ENCODE measurements at places on chromosomes 12 and 14.

DNA sequence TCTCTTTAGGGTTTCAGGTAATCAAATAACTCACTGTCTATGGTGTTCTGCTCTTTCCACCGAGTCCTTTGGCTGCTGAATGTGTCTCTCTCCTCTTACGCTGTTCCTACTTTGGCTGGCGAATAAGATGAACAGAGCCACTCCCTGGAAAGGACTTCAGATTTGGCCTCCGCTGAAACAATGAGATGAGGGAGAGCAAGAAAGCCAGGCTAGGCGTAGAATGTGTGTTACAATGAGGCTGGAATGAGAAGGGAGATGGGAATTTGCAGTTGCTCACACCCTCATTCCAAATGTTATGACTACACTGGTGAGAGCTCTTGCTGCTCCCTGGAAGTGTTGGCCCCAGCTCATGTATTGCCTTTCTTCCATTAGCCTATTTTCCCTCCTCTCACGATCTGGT, at the start of gene MFAP5:
Gene MFAP5, minus strand, starts transcription at position 234 of the 400 bp plus-strand sequence. CDS start 722 bp downstream, outside the sequence.
- DNase-seq, result peak; percentile 92

GRCh38 chr12:82326905-82327503, 31.2 kb downstream of the CCDC59 start:
- peak; percentile 11 for DNase-seq

DNA sequence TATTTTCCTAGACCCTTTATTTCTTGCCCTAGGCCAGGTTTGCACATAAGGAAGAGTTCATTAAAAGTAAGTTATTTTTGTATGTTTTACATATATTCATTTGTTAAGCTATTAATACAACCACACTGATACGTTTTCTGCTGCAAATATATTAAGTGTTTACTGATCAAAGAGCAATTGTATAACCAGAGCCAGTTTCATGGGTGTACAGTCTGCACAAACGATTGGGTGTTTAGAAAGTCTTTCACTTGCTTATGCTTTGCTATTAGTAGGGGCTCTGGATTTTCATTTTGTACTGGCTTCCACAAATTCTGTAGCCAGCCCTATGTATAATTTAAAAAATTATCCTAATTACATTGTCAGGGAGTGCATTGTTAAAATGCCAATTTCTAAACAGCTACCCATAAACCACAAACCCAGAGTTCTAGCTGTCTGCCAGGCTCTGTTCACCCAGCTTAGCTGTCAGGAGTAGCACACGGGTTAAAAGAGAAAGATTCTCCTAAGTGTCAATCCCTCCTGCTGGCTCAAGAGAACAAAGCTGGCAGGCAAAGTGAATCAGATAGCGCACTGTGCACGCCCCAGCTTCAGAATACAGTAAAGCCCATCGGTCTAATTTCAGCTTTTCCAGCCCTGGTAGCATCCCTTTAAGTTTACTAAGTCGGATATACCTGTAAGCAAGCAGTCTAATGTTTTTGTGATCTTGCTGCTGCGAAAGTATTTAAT, 151.0 kb upstream of the LMO3 start:
- no peak for DNase-seq

GRCh38 chr12:55467836-55468235, 2.1 kb downstream of the OR6C70 start:
- DNase-seq, result no peak

GRCh38 chr14:61287196-61287595, 6.1 kb upstream of the TMEM30B start:
- no peak for DNase-seq

DNA sequence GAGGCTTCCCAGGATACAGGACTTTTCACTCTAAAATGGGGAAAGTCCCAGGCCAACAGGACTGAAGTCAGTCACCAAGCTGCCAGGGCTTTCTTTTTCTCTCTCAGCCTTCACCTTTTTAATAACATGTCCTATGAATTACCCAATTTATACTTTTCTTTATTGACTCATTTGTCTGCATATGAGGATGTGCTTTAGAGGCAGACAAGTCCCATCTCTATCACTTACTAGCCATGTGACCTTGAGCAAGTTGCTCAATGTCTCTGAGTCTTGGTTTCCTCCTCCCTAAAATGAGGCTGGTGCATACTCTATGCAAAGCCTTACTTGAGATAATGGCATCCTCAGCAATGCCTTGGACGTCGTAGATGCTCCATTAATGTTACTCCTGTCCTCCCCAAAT, 98.1 kb upstream of the TMPO start:
- no peak for DNase-seq

DNA sequence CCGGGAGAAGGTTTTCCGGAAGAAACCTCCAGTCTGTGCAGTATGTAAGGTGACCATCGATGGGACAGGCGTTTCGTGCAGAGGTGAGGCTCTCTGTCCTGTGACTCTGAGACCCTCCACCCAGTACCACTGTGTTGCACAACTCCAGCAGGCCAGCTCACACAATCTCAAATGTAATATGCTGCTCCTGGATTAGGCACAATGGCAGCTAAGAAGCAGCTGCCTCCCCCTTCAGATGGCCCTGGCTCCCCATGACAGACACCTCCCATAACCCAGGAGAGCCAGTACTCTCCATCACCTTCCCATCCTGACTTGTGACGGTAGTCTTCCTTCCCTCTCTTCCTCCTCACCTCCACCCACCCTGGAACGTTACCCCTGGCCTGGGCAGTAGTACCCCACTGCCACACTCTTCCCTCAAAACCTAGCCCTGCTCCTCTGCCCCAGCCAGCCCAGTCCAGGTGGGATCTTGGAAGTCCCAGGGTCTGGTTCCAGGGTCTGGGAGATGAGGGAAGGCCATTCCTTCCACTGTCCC, 2.1 kb downstream of the TNS2 start:
- DNase-seq, result no peak

GRCh38 chr14:50875359-50876070, 3.7 kb downstream of the ABHD12B start:
- peak; percentile 55 for DNase-seq

- no peak for DNase-seq
Observed at GRCh38 chr12:117404940-117405339, 43.5 kb upstream of the NOS1 start.

DNA sequence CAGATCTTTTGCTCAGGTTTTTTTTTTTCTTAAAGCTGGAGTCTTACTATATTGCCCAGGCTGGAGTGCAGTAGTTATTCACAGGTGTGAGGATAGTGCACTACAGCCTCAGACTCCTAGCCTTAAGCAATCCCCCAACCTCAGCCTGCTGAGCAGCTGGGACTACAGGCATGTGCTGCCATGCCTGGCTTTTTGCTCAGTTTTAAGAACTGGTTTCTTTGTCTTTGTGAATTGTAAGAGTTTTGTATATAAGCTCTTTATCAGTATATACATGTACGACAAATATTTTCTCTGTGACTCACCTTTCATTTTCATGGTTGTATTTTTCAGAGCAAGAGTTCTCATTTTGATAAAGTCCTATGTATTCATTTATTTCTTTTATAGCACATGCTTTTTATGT, 33.3 kb upstream of the C2CD5 start:
- no peak for DNase-seq

GRCh38 chr14:92122351-92122677, 545 bp downstream of the CPSF2 start:
- DNase-seq, result peak; percentile 17

DNA sequence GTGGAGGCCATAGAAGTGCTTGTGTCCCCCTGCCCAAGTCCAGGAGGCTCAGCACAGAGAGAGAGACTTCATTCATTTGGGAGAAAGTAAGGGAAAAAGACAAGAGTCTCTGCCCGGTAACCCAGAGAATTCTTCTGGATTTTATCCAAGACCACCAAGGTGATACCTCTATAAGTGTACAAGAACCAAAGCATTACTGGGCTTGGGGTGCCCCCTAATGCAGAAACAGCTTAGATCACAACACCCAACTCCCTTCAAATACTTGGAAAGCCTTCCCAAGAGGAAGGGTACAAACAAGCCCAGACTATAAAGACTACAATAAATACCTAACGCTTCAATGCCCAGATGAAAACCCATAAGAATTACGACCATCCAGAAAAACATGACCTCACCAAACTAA, 119.7 kb upstream of the PDE3A start:
- no peak for DNase-seq

DNA sequence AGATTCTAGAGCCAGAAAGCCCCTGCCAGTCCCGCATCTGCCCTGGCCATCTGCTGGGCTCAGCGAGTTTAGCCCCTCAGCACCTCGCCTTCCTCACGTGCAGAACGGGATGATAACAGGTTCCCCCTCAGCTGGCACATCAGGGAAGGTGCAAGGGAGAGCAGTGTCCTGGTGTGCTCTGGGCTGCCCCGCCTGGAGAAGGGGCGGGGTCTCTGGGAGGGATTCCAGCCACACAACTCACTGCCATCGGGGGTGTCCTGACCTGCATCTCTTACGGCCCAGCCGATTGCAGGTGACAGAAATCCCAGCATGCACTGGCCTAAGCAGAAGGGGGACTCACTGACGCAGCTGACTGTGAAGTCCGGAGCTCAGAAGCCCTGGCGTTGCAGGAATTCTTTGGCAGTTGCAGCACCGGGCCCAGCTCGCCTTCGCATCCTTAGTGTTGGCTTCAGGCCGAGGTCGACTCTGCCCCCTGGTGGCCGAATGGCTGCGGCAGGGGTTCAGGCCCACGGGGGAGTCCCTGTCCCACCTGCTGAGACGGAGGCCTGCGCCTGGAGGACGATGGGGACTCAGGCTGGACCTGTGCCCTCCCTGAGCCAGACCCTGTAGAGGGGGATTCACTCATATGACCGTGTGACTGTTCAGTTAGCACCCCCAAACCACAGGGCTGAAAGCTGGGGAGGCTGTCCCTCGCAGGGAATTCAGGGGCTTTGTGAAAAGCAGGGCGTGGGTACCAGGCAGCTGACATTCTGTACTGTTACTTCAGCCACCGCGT, 178.6 kb downstream of the ADGRD1 start:
- DNase-seq, result peak; percentile 70

GRCh38 chr14:99850709-99851108, 57.5 kb downstream of the EML1 start:
- DNase-seq, result no peak

DNA sequence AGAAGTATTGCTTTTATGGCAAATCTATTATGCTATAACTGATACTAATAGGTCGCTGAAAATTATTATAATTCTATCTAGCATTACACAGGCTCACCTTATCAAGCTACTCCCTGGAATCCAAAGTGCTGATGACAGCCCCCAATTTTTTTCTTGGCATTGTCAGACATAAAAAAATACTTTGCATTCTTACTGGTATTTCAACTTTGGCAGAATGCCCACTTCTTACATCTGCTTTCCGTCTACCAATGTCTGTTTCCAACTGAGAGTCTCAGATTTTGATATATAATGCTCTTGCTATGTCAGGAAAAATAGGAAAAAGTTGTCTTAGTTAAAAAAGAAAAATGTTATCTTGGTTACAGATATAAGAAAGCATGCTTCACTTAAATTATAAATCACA, 615.4 kb downstream of the C12orf50 start:
- DNase-seq, result peak; percentile 93

- peak; percentile 5 for DNase-seq
Observed at GRCh38 chr12:11920231-11920630, 150.5 kb upstream of the BCL2L14 start.

GRCh38 chr14:52351233-52352060, 37.3 kb downstream of the PTGER2 start:
- DNase-seq, result peak; percentile 83

DNA sequence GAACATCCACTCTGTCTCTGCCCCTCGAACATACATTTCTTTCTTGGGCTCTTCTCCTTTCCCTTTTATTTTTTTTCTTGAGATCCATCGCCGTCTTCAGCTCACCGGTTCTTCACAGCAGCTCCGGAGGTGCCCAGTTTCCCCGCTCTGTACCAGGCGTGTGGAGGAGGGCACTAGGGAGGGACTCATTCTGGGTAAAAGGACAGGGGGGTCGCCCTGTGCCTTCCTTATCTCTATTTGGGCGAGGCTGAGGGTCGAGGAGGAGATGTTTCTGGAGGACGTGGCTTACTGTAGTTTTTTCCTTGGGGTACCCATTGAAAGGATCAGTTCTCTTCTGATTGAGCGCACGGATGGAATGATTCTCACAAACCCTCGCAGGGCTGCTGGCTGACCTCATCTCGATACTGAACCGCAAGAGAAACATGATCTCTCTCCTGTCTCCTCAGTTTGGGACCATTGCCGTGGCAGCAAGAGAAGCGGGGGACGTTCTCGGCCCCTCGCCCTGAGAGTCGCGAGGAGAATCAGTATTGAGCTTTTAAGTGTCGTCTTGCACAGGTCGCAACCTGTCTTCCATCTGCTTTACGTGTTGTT, 386 bp downstream of the LIN52 start:
- DNase-seq, result peak; percentile 13

DNA sequence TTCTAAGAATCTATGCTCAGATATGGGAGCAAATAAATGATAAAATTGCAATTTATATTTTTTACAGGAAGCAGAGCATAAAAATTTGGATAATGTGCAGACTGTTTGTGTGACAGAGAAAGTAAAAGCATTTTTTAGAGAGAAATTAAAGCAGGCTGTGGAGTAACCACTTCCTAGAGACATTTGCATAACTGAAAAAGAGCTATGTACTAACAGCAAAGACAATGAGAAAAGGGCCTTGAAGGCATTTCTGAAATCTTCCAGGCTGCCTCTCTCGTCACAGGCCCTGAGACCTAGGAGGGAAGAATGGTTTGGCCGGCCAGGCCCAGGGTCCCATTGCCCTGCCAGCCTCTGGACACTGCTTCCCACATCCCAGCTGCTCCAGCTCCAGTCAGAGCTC, 247.2 kb downstream of the ALX1 start:
- no peak for DNase-seq

GRCh38 chr14:24818058-24818822, 184.2 kb upstream of the GZMB start:
- no peak for DNase-seq

GRCh38 chr12:116773276-116773731, 35.2 kb downstream of the RNFT2 start:
- peak; percentile 9 for DNase-seq

GRCh38 chr12:38392554-38393144, 76.1 kb downstream of the ALG10B start:
- DNase-seq, result no peak

DNA sequence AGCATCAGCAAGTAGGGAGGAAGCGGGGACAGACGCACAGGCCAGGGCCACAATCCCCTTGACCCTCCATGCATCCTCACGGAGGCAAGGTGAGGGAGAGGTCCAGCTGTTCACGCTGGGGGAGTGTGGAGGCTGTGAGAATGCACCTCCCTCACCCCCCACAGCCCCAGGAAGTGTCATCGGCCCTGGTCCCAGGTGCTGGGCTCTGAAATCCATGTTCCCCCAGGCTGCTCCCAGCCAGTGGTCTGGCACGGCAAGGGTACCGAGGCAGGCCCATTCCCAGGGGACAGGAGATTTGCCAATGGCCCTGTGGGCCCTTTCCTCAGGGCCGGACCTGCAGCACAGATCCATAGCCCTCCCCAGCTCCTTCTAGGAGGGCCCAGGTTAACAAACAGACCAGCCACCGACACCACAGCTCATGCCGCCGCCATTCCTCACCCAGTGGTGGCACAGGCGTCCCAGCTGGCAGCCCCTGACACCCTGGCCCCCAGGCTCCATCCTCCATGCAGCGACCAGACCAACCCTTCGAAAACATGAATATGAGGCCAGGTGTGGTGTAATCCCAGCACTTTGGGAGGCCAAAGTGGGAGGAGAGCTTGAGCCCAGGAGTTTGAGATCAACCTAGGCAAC, 21.9 kb upstream of the EIF5 start:
- DNase-seq, result no peak

- no peak for DNase-seq
Observed at GRCh38 chr12:105431537-105432100, 101.1 kb downstream of the C12orf75 start.
